Frontal cortex (tissue), 4 donors: ENCODE measurements at places on chromosomes 4 and X. TPM values are rescaled to one million over a fixed set of nuclear protein-coding genes. Genes with fewer than 3 reads are reported as not detected.

- no peak for DNase-seq
Observed at GRCh38 chr4:139521754-139522401, 34.1 kb downstream of the SETD7 start.

- DNase-seq = no peak
Observed at GRCh38 chr4:25098964-25099891, 61.0 kb downstream of the SEPSECS start.

- no peak for DNase-seq
Observed at GRCh38 chr4:1171311-1172227, 814 bp downstream of the SPON2 start.

GRCh38 chr4:1396806-1397455 lies 9.3 kb downstream of the NKX1-1 start:
- no peak for DNase-seq

DNA sequence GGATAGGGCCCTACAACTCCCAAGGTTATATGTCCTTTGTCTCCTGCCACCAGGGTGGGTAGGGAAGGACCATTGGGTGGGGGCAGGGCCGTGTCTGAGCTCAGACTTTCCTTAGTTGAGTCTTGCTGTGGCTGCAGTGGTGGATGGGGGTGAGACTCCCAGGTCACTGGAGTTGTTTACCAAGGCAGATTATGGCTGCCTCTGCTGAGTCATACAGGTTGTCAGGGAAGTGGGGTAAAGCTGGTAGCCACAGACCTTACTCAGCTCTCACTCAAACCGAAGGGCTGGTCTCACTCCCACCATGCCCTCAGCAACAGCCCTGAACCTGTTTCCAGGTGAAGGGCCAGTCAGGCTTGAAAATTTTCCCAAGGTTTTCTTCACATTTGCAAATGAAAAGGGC lies 58.8 kb upstream of the FAAH2 start:
- DNase-seq = no peak

DNA sequence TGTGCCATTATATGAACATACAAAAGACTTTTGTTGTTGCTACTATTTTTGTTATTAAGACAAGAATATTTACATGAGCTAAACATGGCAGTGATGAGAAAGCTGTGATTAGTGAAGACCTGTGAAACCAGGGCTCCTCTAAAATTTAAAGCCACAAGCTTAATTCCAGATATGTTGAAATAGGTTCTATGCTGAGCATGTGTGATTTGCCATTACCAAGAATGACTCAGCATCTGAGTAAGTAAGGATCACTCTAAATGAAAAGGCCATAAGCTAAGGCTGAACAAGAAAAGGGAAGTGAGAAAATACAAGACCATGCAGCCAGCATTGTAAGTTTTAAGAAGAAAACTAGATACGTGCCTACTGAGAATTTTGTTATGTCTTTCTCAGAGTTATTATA lies 75.9 kb upstream of the CAMK2D start:
- DNase-seq = no peak

GRCh38 chrX:41317477-41318208 lies 16.3 kb upstream of the DDX3X start:
- DNase-seq = no peak

DNA sequence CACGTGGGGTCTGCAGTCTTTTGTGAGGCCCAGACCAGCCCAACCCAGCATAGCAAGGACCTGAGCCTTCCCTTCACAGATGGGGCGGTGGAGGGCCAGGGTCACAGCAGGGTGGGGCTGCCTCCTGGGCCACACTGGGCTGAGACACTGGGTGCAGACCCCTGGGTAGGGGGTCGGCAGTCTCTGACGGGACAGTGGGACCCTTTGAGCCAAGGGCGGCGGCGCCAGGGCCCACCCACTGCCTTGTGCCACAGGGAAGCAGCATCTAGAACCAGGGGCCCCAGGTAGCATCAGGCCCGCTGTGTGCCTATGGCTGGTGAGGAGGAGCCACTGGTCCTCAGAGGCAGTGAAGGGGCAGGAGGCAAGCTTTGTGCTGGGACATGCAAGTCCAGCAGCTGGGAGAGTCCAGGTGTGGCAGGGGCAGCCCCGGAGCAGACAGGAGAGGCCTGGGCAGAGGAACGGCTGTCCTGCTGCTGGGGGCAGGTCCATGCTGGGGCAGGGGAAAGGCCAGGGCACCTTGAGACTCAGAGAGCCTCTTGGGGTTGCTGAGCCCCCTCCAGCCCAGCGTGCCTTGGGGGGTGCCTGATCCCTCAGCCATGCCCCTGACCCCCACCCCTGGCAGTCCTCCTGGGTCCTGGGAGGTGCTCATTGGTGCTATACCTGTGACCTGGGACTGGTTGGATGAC lies 131.3 kb upstream of the NKX1-1 start:
- no peak for DNase-seq

- DNase-seq = no peak
Observed at GRCh38 chr4:27057662-27058061, 197.0 kb downstream of the STIM2 start.

DNA sequence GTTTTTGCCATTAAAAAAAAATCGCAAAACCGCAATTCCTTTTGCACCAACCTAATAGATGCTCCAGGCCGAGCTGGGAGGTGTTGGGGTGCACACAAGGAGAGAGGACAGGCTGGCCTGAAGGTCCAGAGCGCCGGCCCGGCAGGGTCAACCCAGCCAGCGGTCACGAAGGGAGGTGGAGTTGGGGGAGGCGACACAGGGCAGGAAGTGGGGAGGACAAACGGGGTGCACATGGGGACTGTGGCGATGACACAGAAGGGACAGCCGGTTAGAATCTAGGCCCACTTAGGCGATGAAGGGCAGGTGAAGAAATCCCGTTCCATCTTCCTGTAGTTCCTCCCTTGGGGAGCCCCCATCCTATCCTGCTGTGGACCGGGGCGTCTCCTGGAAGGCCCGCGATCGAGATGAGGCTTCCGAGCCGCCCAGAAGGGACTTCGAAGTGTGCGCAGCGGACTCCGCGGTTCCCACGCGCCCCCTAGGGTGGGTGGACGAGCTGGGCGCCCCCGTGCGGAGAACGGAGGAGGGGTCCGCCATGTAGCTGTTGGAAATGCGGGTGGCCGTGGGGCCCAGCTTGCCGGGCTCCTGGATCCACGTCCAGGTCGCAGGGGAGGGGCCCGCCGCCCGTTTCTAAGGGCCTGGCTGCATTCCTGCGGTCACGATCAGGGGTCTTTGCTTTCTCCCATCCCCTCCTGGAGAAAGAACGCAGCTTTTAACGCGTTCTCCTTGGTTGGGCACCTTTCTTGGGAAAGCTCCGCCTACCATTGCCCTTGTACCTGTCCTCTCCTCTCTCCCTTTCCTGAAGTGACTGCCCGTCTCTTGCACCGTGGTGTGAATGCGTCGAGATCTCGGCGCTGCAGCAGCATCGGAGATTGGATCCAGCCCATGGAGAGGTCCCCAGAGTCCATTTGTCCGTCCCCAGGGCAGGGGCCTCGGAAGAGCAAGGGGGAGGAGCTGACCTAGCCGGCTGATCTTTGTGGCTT lies 17.0 kb upstream of the HPF1 start:
- no peak for DNase-seq

DNA sequence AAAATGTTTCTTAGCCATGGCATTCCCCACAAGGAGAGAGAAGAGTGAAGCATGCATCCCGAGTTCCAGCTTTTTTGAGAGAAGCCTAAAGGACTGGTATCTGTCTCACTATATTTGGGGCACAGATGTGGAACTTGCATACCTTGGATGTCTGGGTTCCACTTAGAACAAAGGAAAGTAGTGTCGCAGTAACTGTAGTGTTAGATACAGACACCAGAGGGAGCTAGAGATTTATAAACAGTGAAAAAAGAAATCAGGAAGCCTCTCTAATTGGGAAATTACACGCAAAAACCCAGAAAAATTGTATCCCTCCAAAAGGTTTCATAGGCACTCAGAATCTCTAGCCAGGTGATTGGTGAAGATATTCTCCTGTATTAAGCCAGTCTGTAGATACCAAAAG lies 34.4 kb downstream of the AGTR2 start:
- DNase-seq = no peak

- DNase-seq = no peak
Observed at GRCh38 chr4:73718375-73719373, 21.7 kb upstream of the CXCL8 start.

DNA sequence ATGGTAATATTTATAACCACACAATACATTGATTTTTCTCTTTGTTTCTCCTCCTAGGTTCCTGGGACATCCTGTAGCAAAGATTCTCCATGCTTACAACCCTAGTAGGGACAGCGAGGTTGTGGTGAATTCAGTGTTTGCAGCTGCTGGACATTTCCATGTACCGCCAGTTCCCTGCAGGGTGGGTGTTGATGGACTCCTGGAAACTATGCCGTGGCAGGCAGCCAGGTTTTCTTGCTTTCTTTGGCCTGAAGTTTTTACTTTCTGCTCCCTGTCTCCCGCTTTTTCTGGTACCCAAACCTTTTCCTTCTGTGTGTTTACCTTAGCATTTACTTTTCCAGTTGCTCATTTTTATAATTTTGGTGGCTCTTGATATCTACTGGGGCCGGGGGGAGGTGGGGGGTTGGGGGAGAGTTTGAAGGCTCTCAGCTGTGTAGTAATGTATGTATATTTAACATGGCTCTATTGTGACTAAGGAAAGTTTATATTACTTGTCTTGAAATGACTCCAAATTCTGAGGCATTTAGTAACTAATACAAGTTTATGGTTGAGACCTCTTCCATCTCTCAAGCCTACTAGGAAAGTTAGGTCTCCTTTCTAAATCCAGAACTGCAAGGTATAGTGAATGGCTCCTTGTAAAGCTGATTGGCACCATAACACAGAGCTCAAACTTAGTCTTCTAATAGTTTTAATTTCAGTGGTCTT lies 89.7 kb downstream of the TMEM131L start:
- DNase-seq = no peak

DNA sequence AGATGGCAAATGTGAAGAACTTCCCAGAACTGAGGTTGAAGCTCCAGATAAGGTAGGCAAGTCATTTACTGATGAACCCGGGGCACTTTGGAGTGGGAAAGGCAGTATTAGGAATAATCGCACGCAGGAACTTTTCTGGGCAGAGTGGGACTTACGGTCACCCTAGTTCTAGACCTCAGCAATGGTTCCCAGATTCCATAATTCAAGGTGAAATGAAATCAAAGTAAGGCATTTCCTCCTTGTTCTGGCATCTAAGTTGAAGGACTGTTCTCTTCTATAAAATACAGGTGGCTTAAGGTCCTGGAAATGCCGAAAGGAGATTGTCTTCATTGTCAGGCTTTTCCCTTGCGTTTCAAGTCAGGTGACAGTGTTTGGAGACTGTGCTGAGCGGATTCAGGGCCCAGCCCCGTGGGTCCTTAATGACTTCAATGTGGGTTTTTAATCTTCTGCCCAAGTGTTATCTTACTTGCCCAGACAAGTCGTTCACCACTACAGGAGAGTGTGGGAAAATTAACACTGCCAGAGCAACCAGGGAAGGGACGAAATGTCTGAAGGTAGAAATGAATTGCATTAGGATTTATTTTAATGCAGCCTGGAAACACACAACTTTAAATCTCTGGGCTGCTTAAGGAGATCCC lies 52.1 kb upstream of the STOX2 start:
- DNase-seq = no peak

DNA sequence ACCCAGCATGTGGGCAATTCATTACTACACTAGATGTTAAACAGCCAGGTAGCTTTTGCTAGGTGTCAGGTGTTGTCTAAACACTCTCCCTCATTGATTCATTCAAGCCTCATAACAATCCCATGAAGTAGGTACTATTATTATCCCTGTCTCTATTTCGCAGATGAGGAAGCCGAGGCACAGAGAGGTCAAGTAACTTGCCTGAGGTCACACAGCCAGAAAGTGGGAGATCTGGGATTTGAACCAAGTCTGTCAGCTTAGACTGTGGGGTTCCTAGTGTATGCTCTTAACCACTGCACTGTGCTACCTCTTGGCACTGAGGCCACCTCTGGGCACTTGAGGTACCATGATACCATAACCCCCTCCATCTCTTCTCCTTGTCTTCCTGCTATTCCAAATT lies 17.4 kb upstream of the XPNPEP2 start:
- DNase-seq = no peak

DNA sequence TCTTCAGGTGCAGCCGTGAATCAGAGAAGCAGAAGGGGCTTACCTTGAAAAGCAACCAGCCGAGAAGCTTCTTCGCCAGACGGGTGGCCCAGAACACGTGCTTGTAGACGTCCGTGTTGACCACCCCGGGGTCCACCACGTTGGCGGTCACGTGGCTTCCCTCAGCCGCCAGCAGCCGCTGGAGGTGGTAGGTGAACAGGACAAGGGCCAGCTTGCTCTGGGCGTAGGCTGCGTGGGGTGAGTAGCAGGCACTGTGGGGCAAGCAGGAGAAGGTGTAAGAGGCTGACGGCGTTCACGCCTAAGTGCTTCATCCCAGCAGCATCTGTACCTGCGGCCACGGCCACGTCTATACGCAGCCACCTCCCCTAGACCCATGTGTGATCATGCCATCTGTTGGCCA lies 257.8 kb downstream of the DHRSX start:
- no peak for DNase-seq

Gene RHOXF1
- not detected for total RNA-seq

Gene SRPK3
- under 0.01 TPM for total RNA-seq

Gene USP51
- 4.5 TPM for total RNA-seq

Gene PLRG1
- total RNA-seq = 77.0 TPM

Gene TMSB15A
- 220 TPM for total RNA-seq

Gene TRIM2
- total RNA-seq = 1,036 TPM

Gene PHKA1
- 2.4 TPM for total RNA-seq

Gene HTN3
- total RNA-seq = not detected

Gene TCEAL7
- 107 TPM for total RNA-seq

Gene RBM3
- total RNA-seq = 188 TPM
